NCI-H774 (cell line): ENCODE measurements at places on chromosomes 5 and 9.

GRCh38 chr5:87399720-87400119 lies 13.0 kb downstream of the CCNH start:
- DNase-seq = no peak

DNA sequence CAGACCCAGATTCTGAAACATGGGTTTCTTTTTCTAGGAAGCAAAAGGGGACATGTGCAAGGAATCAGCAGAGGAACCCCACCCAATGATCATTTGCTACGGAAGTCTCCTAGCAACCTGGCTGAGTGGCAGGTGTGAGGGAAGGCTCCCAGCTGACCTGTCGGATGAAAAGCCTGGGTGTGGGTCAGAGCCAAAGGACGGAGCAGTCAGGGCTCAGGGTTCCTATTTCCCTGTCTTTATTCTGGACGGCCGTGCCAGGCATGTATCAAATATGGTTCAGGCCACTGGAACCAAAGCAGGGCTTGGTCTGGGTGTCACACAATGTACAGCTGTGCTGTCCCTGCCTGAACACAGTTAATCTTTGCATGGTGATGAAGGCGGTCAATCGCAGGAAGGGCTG lies 20.1 kb downstream of the STK10 start:
- no peak for DNase-seq

DNA sequence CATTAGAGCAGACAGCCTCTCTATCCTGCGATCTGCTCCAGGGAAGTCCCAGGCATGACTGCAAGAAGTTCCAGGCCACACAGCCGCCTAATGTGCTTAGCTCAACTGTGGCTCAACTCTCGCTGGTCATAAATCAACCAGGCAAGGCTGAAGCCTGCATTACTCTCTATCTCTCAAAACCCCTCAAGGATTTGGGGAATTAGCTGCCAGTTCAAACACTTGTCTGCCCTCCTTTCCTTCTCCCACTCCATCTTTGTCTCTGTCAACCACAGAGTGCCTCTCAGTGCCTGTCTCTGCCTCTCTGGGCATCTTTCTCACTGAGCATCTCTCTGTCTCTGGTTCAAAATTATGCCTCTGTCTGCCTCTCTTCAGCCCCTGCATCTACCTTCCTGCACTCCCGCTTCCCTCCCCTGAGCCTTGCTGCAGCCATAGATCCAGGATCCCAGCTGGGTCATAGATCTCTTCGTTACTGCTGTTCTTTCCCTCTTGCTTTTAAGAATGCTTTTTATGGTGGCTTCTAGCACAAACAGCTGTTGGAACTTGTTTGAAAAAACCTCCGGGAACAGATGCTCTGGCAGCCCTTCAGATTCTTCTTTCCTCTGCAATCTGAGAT lies 27.9 kb upstream of the GALNT10 start:
- no peak for DNase-seq

DNA sequence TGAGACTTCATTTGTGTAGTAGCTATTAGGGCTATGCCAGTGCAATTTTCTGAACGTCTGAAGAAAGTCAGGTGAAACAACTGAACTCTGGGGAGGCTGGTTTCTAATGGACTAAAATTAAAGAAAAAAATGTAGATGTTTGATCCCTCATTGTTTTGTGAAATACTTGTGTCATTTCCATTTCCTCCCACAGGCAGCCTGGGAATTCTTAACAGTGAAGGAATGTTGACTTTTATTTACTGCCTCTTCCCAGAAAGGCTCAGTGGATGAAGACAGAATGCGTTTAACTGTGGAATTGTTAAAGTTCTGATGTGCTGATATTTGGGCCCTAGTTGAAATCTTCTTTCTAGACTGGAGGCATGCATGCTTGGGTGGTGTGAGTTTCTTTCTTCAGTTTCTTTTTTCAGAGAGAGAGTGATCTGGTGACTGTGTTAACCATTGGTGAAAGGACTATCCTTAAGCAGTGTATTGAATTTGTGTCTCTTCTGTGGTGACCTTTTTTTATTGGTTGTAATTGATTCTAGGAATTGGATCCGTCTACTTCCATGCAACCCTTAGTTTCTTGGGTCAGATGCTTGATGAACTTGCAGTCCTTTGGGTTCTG lies 15.5 kb downstream of the ACER2 start:
- no peak for DNase-seq

GRCh38 chr5:76165711-76166374 lies 82.7 kb downstream of the SV2C start:
- no peak for DNase-seq

DNA sequence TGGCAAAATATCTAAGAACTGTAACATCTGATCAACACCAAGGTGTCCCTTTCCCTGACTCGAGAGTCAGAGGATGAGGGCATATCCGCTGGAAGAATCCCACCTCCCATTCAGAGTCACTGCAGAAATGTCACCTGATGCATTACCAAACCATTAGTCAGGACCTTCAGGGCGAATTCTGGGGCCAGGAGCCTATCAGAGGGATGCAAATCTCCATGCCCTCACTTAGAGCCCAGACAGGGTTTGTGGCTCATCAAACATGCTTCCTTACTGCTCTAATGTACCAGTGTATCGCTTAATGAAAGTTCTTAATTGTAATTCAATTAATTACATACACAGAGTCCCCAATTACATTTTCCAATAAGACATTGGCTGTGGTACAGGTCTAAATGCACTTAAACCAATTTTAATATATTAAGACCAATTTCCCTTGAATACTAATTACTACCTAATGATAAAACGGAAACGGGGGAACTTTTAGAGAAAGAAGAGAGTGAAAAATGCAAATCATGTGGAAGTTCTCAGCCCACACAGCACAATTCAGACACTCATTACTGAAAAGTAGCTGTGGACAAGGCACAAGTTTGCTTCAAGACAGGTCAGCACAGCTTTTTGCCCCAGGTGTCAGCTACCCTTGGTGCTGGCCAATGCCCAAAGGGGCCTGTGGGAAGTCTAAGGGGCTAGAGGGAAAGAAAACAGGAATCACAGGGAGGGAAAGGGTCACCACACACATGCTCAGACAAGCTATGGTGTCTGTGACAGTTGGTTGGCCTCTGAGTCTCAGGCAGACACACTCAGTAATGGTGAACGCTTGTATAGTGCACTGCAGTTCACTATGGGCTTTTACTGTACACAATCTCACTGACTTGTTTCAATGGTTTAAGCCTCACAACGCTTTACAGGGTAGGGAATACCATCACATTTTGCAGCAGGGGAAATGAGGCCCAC lies 211.6 kb downstream of the MAPKAP1 start:
- DNase-seq = no peak

- DNase-seq = no peak
Measured at GRCh38 chr5:145848854-145849253, 13.7 kb upstream of the PRELID2 start.

DNA sequence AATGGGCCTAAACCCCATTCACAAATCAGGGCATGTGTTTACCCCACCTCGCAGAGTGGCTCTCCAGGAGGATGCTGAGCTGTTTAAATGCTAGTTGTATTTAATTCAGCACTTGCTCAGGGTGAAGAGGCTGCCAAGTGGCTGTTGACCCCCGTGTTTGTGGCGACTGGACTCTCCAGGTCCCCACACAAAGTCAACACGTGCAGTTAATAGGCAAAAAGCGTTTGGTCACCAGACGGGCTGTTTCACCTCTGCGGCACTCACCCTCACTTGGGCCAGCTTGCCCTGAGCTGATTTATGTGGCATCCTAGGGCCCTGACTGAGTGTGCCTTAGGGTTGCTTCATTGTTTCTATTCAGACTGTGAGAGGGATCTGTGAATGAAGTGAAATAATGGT lies 152.3 kb downstream of the GAS1 start:
- no peak for DNase-seq

GRCh38 chr5:40775846-40776657 lies 20.3 kb upstream of the TTC33 start:
- no peak for DNase-seq

DNA sequence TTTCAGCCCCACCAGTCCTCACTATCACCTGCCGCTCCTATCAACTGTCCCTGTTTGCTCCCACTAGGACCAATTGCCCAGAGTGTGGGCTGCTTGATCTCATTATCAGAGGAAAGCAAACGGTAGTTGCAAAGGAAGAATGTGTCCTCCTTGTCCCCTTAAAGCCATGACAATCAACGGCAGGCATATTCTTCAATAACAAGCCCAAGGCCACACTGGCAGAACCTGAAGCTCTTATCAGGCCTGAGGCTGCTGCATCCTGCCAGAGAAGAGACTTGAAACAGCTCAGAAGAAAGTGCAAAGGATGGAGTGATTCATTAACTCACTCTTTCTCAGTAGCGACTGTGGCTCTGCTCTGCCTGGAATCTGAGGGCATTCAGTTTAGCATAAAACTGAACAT lies 39.2 kb upstream of the MAN2A1 start:
- no peak for DNase-seq

- DNase-seq = no peak
Measured at GRCh38 chr5:33300209-33300742, 140.5 kb upstream of the TARS1 start.

- no peak for DNase-seq
Measured at GRCh38 chr9:38380230-38380871, 12.2 kb upstream of the ALDH1B1 start.

DNA sequence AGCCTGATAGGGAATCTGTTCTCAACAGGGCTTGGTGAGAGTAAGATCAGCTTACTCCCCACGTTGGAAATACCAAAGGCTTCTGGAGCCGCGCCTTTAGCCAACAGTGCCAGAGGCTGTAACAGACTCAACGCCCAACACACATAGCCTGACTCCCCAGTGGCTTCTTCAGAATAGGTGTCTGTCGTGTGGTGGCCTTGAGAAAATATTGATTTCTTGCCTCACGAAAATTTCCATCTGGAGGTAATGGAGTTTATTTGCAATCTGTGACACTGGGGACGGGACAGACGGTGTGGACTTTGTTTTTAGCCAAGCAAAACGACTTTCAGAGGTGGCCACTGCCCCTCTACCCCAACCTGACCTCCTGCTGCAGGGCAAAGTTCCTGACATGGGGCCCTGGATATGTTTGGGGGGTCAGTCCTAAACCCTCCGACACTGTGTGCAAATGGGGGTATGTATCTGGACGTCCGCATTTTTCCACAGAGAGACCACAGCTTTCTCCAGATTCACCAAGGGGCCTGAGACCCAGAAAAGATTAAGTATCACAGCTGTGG lies 189.3 kb downstream of the CDK5RAP2 start:
- no peak for DNase-seq

GRCh38 chr9:33287087-33287490 lies 3.2 kb upstream of the NFX1 start:
- peak; percentile 67 for DNase-seq

GRCh38 chr5:127851964-127852363 lies 148.8 kb downstream of the CCDC192 start:
- no peak for DNase-seq

DNA sequence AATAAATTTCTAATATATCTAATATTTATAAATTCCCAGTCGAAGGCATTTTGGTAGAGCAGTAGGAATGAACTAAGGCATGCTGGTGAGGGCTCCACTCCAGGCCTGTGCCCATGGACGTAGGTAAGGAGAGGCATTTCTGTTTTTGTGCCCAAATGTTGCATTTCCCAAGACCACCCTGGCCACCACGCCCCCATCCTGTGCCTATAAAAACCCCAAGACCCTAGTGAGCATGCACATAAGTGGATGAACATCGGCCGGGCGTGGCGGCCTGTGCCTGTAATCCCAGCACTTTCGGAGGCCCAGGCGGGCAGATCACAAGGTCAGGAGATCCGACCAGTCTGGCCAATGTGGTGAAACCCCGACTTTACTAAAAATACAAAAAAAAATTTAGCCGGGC lies 10.1 kb upstream of the MTMR12 start:
- DNase-seq = no peak

DNA sequence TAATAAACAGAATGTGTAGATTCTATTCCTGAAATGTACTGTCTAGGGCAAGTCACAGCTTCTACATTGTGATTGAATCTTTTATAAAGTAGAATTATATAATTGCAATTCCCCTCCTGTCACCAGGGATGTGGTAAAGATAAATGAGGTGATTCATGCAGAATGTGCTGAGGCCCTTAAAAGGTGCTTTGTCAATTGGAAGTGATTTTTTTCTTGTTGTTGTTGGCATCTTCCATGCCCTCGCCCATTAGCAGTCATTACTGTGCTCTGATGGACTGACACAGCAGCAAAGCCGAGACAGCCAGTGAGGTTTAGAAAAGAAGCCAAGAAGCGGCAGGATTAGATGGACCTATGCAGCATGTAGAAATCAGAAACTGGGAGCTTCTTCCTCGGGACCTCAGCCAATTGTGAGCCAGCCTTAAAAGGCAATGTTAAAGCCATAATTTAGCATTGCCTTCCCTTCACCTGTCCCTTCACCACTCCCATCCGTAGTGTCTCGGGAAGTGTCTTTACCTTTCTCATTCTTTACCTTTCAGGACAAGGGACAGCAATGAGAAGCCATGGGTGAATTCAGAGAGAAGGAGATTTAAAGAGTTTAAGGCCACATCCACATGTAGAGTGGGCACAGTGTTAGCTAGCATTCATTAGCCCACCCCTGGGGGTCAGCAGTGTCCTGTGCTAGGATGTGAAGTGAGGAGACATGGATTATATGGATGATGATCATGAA lies 257.8 kb downstream of the PLK2 start:
- no peak for DNase-seq
